ENCODE measurements at places on chromosomes 11 and 22.
A peak's percentile ranks its signal among the peaks of the same experiment; 100 is the strongest.

DNA sequence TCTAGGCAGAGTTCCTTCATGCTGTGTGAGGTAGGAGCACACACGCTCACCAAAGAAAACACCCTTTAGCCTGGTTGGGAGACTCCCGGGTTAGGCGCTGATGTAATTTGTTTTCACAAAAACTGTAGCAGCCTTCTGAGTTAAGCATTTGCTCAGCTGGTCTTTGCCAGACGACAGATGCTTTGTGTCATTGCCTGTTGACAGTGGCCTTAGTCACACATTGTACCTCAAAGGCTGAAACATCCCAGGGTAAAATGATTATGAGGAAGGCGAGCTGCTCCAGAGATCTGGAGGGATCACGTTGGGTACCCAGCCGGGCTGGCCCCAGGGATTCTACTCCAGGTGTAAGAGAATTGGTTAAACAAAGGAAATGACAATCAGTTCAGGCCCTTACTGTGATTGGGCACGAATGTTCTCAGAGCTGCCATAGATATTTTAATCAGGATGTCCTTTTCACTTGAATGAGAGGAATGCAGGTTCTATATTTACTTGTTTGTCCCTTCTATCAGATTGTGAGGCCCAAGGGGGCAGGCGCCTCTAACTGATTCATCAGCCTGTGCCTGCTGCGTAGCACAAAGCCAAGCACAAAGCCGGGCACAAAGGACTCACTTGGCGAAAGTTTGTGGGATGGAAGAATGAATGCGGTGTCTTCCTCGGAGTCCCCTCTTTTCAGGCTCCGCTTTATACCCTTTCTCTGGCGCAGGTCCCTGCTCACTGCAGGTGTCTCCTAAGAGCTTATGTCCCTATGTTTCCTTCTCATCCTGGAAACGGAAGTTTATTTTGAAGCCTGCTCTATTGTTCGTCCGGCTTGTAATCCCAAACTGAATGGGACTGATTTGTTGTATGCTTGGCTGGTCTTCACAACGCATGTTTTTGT, 47.1 kb downstream of the ADM start:
- peak; percentile 83 for DNase-seq

- no peak for DNase-seq
Observed at GRCh38 chr11:130151196-130151595, 8.4 kb upstream of the ST14 start.

- DNase-seq: no peak
Observed at GRCh38 chr11:60854847-60855725, 664 bp downstream of the PTGDR2 start.

- no peak for DNase-seq
Observed at GRCh38 chr11:4830909-4831308, 9.8 kb downstream of the OR51F2 start.

DNA sequence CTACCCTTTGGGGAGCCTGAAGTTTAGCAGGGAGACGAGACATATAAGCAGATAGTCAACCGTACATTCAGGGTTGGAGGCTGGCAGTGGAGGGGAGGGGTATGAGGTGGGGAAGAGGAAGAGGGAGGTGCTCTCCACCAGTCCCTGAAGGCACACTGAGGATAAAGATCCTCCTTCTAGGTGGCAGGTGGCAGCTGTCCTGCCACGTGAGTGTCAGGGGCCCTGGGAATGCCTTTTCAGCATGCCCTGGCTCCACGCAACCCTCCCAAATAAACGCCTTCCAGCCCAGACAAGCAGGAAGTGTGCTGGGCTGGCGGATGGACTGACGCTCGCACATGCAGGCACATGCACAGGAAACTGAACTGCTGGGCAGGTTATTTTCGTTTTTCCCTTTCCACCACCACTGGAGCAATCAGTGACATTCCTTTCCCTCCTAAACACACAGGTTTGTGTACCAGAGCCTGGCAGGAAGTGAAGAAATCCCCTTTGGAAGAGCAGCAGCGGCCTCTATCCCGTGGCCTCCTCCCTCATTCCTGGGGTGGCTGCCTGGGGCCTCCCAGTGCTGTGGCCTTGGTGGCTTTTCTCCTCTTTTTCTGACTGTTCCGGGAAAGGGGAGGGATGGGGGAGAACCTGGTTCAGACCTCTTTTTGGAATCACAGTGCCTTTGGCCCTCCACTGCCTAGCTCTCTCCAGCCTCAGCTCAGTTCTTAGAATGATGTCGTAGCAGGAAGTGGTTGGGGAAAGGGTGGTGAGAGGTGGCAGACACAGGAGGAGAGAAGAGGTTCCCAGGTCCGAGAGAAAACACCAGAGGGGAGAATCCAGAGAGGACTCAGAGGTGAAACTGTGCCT, 157.0 kb upstream of the TIMP3 start:
- DNase-seq: no peak

- DNase-seq: no peak
Observed at GRCh38 chr22:31973739-31974138, 29.4 kb downstream of the YWHAH start.

DNA sequence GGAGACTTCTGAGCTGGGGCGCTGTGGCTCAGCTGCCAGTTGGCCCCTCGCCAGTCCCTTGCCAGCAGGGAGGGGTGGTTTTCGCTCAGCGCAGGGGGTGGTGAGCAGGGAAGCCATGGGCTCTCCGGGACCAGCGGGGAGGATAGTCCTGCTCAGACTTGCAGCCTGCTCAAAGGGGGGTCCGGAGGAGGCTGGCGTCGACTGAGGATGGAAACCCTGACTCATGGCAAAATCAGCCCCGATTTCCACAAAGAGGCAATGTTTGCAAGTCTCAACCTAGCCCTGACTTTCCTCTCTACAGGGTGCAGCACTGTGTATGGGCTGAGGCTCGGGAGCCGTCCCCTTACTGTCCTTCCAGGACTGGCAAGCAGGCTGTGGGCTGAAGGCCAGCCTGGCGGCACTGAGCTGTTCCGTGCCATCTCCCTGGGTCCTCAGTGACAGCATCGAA, 35.1 kb downstream of the FBLN1 start:
- DNase-seq: peak; percentile 74

DNA sequence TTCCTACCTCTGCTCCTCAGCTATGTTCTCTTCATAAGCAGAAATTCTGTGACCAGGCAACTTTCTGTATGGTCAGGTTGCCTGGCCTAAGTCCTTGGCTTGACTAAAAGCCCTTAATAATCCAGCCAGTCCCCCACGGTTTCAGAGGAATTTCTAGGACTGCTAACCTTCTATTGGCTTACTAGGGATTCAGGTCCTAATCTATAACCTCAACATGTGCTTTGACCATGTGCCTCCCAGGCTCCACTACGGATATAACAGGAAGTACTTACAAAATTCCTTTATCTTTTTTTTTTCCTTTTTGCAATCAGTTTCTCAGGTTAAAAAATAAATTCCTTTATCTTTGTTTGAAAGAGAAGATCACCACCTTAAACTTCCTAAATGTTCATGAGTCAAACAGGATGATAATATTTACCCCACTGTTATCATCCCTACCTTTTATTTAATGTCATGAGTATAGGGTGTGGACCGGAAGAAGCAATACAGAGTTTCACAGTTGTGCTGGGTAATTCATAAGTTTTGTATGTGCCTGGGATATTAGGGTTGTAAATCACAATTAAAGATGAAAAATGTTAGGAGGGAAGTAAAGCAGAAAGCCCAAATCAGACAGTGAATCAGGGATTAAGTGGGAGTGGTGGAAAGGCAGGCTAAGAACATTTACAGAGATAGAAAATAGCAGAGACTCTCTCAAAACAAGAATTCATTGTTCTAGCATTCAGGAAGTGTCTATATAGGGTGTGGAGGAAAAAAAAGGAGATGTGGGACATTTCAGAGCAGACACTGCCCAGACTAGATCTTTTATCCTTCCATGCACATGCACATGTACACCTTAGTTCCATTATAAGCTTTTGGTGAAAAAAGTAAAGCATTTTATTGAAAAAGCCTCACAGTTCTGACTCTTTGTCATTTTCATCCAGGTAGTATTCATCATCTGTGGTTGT, 10.7 kb upstream of the POGLUT3 start:
- no peak for DNase-seq

GRCh38 chr11:75562836-75563484, 907 bp downstream of the SERPINH1 start:
- DNase-seq: no peak

- no peak for DNase-seq
Observed at GRCh38 chr11:71269603-71270511, 17.5 kb upstream of the SHANK2 start.

- no peak for DNase-seq
Observed at GRCh38 chr11:126711977-126712625, 288.5 kb downstream of the KIRREL3 start.

GRCh38 chr11:94948070-94948617, 25.2 kb downstream of the CWC15 start:
- no peak for DNase-seq

GRCh38 chr11:27084518-27084917, 43.9 kb downstream of the BBOX1 start:
- DNase-seq: no peak

GRCh38 chr11:27723687-27724086, 23.4 kb upstream of the BDNF start:
- no peak for DNase-seq

All from NCI-H2081 (cell line).